ENCODE measurements at places on chromosomes 5 and 9.

DNA sequence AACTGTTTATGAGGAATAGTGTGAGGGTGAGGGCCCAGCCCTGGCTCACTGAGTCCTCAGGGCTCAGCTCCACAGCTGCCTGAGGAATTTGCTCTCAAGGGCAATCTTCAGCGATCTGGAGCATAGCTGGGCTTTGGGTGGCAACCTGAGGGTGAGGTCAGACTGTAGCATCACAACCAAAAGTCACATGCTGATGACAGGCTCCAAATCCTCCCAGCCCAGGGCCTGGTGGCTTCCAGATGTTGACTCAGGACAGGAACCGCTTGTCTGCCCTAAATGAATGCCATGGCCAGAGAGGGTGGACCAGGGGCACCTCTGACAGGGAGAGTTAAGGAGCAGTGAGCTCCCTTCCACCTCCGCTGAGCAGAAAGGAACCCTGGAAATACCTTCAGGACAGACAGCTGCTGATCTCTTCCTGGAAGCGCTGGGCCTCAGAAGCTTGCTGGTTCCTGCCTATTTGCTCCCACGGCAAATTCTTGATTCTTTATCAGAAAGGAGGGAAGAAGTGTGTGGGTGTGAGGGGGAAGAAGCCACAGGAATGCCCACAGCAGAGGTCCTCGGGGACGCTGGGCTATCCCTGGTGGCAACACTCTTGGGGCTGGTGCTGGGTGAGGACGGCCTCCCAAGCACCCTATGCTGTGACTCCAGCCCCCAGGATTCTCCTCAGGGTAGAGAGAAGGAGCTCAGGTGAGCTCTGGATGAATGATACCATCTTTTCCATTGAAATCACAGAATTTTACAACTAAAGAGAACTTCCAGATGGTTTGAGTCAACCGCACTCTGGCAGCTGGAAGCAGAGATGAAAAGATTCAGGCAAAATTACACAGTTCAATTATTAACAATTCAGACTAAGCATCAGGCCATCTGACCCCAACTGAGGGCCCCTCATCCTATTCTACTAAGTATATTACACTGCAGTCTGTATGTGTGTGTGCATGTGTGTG, 13.8 kb upstream of the CTSL start:
- DNase-seq: no peak

GRCh38 chr9:114746591-114747346, 59.1 kb downstream of the TNFSF15 start:
- no peak for DNase-seq

DNA sequence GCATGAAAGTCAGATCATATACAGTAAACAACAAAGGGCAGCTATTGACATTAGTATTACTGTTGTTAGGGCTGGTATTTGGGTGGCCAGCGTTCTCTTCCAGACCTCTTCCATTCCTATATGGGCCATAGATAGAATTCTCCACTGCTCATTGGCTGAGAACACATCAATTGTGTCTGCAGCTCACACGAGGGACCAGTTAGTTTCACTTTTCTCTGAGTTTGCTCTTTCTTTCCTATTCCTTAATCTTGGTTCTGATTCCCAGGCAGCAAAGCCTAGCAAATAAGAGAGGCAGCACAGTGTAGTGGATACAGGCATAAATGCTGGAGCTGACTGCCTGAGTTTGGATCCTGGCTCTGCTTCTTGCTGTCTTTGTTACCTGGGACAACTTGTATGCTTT, 476.4 kb downstream of the SPOCK1 start:
- no peak for DNase-seq

DNA sequence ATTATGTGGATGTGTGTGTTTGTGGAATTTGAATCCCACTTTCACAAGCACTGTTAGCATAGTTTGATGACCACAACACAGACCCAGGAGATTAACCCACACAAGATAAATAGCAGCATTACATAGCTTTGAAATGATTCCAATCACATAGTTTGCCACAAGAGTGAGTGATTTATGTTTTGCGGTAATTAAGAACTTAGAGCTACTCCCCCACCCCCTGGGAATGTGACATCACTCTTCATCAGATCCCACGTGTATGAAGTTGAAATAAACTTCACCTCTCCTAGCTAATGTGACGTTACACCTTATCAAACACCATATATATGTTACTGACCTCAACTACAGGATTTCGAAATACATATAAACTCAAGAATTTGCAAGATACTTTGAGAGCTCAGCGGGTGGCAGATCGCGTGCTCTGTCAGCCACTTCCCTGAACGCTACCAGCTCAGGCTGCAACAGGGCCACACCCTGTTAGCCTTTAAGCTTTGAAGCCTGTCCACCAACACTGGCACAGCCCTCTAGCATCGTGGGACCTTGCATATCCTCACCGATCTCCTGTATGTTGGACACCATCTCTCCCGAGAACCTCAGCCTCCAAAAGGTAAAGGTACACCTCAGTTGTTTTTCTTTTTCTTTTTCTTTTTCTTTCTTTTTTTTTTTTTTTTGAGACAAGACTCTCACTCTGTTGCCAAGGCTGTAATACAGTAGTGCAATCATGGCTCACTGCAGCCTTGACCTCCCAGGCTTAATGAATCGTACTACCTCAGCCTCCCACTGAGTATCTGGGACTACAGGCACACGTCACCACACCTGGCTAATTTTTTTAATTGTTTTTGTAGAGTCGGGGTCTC, 1.7 kb upstream of the AGTPBP1 start:
- peak; percentile 31 for DNase-seq

DNA sequence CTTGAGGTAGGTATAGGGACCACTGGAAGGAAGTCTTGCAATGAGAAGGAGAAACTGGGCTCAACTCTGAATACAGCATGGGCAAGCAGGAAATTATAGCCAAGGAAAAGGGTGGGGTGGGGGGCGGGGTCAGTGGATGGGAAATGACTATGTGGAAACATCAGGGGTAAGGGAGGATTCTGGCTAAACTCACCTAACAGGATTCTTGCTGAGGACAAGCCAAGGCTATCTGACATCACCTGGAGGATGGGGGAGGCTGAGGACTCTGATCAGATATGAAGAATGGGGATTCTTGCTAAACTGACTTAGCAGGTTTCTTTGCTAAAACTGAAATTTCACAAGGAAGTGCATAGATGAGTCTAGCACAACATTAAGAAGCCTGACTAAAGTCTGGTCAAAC, 40.8 kb downstream of the CTSL start:
- DNase-seq: no peak

DNA sequence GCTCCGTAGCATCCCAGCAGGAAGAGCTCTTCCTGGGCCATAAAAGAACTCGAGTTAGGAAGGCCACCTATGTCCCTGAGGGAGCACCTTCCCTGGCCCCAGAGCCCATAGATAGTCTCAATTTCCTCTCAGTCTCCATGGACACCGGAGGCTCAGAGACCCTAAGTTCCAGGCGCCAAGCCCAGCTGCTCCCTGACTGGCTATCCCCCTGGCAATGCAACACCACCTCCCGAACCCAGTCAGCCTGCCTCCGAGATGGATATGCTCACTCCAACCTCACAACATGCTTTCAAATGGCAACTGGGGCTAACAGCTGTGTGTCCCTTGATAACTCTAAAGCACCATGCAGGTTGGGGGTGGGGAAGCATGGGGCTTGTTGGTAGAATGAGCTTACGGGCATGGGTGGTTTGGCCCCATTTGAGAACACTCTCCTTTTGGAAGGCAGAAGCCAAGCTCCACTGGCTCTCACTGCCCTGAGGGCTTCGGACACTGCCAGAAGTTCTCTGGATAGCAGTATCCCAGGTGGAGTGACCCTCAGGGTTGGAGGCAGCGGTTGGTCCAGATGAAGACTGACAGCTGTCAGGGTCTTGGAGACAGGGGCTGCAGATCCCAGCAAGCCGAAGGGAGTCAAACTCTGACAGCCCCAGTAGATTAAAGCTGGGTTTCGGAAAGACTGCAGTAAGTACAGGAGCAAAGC, 165.3 kb downstream of the PAX5 start:
- DNase-seq: no peak

GRCh38 chr9:76158713-76159112, 235.5 kb downstream of the RFK start:
- DNase-seq: no peak

GRCh38 chr5:88952996-88953643, 70.1 kb upstream of the MEF2C start:
- DNase-seq: no peak

- DNase-seq: no peak
Observed at GRCh38 chr9:1701113-1701512, 314.0 kb upstream of the SMARCA2 start.

- no peak for DNase-seq
Observed at GRCh38 chr9:95649801-95650213, 133.0 kb upstream of the PTCH1 start.

DNA sequence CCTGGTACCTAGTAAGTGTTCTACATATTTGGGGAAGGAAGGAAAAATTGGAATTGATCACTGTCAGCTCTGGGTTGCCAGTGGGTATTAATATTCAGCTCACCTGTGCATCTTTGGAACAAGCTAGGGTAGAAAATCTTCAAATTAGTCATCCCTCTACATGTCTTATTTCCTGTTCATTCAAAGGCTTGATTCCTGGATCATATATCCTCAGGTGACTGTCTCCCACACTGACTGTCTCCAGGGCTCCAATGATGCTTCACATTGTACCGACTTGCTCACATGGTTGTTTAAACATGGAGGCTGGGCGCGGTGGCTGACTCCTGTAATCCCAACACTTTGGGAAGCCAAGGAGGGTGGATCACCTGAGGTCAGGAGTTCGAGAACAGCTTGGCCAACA, 11.6 kb upstream of the SUSD1 start:
- no peak for DNase-seq

- DNase-seq: no peak
Observed at GRCh38 chr9:33049680-33050361, 24.7 kb downstream of the DNAJA1 start.

DNA sequence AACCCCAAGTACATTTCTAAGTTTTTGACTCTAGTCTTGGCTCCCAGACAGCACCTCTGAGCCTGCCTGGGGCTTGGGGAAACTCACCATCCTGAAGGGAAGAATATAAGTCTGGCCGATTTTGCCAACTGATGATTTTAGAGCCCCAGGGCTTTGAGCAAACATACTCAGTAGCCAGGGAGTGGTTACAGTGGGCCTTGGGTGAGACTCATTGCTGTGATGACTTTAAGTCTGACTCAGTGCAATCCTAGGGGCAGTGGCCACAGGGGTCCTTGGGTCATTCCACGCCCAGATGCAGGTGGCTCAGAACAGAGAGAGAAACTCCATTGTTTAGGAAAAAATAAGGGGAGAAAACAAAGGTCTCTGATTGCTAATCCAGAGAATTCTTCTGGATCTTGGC, 312.0 kb upstream of the EDIL3 start:
- DNase-seq: no peak

- DNase-seq: no peak
Observed at GRCh38 chr5:110842948-110843347, 104.1 kb downstream of the SLC25A46 start.

DNA sequence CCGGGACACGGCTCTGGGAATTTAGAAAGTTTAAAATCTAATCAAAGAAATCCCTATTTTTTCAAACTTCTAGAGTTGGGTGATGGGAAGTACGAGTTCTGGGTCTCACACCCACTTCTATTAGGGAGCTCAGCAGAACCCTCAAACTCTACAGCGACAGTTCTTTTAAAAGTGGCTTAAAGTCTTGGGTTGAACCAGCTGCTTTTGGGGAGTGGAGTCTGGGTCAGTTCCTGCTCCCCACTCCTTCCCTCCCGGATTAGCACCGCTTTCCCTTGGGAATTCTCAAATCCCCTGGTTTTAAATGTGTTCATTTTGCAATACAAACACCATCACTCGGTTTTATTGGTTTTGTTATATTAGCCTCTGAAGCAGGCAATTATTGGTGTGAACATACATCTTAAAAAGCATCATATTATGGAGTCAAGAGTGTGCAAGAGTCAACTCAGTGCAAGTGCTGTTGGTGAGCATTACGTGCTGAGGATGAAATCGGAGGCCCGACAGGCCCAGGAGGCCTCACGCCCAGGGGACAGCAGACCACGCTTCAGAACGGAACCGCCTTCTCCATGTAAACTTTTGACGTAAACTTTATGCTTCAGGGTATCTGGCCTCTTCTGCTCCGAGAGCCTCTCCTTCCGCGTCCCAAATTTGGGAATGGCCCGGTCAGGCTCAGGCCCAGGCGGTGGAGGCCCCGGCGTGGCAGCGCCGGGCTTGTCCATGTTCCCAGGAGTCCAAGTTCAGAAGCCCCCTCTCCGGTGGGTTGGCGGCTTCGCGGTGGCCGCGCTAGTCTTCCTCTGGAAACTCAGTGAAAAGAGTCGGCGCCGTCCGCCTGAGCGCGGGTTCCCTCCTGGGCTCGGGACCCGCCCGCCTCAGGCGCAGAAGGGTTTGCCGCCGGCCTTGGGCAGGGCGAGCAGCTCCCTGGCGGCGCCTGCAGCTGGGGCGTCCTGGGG, 5.3 kb downstream of the IRX4 start:
- no peak for DNase-seq

- DNase-seq: no peak
Observed at GRCh38 chr5:107551088-107551487, 119.6 kb downstream of the EFNA5 start.

DNA sequence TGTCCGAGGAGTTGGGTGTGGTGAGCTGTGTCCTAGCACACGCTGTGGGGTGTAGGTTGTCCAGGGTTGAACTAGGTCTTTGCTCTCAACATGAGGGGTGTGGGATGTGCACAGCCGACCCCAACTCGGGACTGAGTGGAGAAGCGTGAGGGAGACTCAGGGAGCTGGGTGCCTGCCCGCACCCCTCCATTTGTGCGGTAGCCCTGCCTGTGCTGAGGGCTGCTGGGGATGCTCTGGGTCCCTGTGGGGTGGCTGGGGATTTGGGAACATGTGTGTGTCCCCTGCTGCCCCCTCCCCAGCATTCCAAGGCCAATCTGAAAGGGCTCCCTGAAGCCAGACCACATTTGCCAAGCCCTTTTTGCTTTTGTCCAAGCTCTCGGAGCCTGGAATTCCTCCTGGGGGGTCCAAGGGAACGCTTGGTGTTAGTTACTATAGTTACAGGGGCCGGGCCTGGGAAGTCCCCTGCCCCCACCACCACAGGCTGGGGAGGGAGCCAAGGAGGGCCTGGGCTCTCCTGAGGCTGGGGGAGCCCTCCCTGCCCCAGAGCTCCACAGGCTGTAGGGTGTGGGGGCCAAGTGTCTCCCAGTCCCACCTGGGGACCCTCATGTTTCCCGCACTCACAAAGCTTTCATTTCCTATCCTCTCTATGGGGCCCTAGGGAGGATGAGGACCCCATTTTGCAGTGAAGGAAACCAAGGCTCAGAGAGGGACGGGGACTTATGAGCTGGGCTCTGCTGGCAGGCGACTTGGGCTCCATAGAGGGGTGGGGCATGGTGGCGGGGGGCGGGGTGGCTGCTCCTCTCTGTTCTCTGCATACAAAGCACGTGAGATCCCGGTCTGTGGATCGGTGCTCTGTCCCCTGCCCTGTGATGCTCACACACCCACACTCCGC, 1.1 kb downstream of the CRB2 start:
- no peak for DNase-seq
